Renal pelvis (tissue), 12 donors: ENCODE measurements at places on chromosomes 5 and 9. TPM values are rescaled to one million over a fixed set of nuclear protein-coding genes. Genes with fewer than 3 reads are reported as not detected.

The FAM78A gene
- polyA plus RNA-seq, result 2.6 TPM

DNA sequence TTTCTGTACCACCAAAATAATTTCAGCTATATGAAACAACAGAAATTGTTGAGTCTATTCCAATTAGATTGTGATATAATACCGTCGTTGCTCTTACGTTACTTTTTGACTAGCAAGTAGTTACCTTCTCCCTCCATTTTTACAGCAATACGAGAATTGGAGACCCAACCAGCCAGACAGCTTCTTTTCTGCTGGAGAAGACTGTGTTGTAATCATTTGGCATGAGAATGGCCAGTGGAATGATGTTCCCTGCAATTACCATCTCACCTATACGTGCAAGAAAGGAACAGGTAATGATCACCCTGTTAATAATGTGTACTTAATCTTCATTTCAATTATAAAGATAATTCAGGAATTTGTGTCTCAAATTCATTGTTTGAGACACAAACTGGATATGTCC lies 100.7 kb downstream of the VCAN start:
- DNase-seq, result no peak

GRCh38 chr5:144531188-144531587 lies 360.5 kb downstream of the KCTD16 start:
- no peak for DNase-seq

- DNase-seq, result no peak
Observed at GRCh38 chr9:112917987-112918362, 27.3 kb upstream of the SLC46A2 start.

- no peak for DNase-seq
Observed at GRCh38 chr5:150616506-150616905, 24.0 kb upstream of the SYNPO start.

GRCh38 chr5:56817263-56818014 lies 2.1 kb downstream of the MAP3K1 start:
- DNase-seq, result no peak

DNA sequence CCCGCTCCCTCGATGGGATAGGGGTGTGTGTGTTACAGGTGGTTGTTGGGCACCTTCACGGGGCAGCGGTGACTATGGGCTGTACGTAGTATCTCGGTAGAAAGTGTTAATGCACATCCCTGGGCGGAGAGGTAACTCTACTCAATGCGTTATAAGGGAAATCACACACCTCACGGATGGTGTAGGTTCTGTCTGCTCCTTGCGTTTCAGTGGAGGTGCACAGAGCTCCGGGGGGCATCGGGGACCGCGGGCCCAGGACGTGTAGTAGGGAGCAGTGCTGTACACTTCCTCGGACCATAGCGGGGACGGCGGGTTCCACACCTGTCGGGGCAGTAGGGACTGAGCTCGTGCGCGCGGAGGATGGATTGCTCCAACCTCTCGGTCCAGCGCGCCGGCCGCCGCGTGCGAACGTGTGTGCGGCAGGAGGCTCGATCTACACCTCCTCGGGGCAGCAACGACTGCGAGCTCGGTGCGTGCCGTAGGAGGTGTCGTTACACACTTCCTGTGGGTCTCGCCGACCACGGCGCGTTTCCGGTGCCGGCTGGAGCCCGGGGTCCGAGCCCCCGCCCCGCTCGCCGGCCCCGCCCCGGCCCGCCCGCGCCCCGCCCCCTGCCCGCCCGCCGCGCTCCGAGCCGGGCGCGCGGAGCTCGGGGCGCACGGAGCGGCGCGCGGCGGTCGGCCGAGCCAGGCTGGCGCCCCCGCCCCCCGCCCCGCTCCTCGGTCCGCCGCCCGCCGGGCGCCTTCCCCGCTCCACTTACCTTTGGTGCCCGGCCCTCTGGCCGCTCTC lies at the start of gene KIAA1958:
Gene KIAA1958, plus strand, starts transcription at position 607 of the 787 bp plus-strand sequence. CDS start 87,254 bp downstream, outside the sequence.
- DNase-seq, result peak; percentile 79

DNA sequence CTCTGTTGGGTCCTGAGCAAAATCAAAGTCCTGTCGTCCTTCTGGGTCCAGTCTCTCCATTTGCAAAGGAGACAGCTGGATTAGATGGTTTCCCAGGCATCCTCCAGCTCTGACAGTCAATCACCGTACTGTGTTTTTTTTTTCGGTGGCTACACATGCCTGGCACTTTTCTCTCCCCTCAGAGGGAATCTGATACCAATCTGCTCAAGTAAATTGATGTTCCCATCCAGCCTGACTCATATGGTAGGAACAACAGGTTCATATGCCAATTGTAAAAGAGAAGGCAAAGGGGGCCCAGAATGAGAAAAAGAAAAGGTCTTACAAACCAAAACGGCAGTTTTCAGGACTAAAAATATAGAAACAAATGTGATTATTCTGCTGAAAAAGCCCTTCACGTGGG lies 1.2 kb downstream of the FBXO10 start:
- no peak for DNase-seq

DNA sequence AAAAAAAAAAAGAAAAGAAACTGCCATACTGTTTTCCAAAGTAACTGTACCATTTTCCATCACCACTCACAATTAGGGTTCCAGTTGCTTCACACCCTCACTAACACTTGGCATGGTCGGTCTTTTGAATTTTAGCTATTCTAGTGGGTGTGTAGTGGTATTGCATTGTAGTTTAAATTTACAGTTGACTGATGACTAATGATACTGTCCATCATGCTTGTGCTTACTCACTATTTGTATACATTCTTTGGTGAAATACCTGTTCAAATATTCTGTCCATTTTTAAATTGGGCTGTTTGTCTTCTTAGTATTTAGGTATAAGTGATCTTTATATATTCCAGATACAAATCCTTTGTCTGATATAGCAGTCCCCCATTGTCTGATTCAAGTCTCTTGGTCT lies 36.2 kb upstream of the ZNF169 start:
- DNase-seq, result no peak

GRCh38 chr9:16921855-16922254 lies 51.4 kb upstream of the BNC2 start:
- no peak for DNase-seq

The DND1 gene
- 0.44 TPM for polyA plus RNA-seq

DNA sequence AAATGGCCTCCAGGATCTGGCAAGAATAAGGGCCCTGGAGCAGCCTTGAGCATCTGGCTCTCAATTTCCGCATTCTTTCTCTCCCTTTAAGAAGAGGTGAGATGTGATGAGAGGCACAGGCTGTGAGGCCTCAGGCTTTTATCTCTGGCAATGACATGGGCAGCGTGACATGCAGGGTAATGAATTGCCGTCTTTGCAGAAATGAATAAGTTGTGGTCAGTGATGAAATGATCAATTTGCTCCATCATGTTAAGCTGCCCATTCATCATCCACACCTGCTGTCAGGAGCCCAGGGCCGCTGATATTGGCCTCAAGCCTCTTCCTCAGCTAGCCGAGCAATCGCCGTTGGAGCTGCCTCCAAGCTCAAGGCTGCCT lies 265.3 kb downstream of the TRIM32 start:
- DNase-seq, result no peak

GRCh38 chr5:127055880-127056653 lies 17.2 kb downstream of the C5orf63 start:
- DNase-seq, result no peak

DNA sequence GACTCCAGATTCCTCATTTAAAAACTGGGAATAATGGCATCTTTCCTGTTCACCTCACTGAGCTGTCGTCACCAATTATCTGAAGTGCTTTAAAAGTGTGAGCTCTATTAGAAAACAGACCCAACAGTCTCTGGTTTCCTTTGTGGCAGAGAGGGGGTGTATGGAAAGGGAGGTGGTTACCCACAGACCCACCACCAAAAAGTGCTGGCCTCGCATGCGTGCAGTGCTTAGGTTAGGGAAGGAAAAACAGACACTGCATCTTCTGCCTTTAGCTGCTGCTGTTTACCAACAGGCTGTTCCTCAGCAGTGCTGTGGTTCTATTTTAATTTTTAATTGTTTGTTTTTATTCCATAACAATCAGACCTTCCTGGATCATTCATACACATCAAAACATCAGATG lies 249.6 kb downstream of the PIK3R1 start:
- DNase-seq, result no peak

GRCh38 chr5:59246145-59246869 lies 647.2 kb downstream of the PDE4D start:
- DNase-seq, result peak; percentile 42

GRCh38 chr9:86846656-86847055 lies 100.7 kb downstream of the GAS1 start:
- no peak for DNase-seq

The MYO10 gene
- polyA plus RNA-seq, result 41.7 TPM

The BTNL9 gene
- 14.7 TPM for polyA plus RNA-seq

GRCh38 chr9:100428871-100429654 lies 2.1 kb downstream of the MSANTD3 start:
- no peak for DNase-seq
